ENCODE measurements at places on chromosomes 7 and 10.

GRCh38 chr7:105742787-105743186, 133.6 kb downstream of the ATXN7L1 start:
- DNase-seq: no peak

DNA sequence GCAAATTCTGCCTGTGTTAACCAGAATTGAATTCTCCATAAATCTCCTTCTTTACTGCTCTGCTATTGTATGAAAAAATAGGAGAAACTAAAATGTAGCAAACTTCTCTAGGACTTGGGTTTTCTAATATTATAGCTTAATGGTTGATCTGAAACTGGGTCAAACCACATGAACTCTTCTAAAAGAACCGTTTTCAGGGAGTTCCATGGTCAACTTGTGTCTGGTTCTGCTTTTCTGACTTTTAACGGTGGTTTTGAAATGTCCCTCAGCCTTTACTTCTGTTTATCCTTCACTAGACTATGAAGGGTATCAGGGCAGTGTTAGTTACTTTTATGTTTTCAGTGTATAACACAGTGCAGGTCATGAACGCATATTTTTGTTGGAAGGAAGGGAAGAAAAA, 242.2 kb downstream of the TSPAN12 start:
- no peak for DNase-seq

DNA sequence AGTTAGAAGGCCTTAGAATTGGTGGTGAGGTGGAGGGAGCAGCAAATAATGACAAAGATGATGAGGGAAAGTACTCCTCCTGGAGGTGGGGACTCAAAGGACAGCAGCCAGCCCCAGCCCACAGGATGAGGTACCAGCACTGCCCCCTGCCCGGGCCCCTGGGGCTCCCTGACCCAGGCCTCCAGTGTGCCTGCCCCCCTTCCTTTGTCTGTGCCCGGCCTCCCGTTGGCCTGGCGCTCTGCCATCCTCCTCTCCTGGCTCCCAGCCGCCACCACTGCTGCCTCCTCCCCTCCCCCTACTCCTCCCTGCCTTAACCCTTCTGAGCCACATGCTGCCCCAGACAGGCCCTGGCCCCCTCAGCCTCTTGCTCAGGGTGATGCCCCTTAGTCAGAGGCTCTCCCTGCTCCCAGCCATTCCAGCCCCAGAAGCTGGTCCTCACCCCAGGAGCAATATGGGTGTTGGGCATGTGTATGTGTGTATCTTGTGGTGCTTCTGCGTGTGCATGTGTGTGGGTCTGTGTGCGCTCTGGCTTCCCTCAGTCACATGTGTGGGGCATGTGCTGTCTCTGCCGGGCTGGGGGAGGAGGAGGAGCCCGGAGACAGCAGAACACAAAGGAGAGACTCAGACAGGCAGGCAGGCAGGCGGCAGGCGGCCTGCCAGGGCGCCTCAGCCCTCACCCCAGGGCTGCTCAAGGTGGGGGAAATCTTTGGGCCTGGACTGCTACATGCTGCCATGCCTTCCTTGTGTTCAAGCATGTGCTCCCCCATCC, 2.6 kb downstream of the LDB1 start:
- peak; percentile 78 for DNase-seq

- DNase-seq: no peak
These were observed 1.2 kb downstream of the PURB start for GRCh38 chr7:44883961-44884620.

DNA sequence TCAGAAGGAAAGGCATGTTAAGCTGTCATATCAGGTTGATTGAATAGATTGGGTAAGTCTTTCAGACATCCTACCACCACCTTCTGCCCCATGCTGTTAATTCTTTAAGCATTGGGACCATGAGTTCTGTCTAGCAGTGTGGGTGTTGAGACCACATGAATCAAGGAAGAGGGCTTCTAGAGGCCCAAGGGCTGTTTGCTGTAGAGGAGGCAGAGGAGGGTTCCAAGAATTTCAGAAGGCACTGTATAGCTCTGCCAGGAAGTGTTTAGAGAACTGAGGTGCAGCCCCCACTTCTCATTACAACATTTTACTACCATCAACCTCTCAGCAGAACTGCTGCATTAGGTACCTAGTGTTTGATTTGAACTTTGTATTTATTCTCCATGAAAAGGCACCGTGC, 720.2 kb downstream of the AUTS2 start:
- no peak for DNase-seq

- no peak for DNase-seq
These were observed 278.4 kb downstream of the PHF14 start for GRCh38 chr7:11252011-11252607.

GRCh38 chr7:50412973-50413372, 37.2 kb downstream of the FIGNL1 start:
- no peak for DNase-seq

DNA sequence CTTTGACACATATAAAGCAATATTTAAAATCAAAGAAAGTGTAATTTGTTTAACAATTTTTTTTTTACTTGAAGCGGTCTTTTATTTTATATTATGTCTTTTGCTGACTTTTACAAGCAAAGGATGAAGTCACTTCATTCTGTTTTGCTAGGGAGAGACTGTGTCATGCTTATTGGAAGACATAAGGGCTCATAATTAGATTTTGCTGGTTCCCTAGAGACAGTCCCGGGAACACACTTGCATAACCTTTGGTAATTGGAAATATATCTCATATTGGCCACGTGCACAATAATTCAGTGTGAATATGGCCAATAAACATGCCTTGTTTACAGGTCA, 448 bp upstream of the NET1 start:
- DNase-seq: no peak

DNA sequence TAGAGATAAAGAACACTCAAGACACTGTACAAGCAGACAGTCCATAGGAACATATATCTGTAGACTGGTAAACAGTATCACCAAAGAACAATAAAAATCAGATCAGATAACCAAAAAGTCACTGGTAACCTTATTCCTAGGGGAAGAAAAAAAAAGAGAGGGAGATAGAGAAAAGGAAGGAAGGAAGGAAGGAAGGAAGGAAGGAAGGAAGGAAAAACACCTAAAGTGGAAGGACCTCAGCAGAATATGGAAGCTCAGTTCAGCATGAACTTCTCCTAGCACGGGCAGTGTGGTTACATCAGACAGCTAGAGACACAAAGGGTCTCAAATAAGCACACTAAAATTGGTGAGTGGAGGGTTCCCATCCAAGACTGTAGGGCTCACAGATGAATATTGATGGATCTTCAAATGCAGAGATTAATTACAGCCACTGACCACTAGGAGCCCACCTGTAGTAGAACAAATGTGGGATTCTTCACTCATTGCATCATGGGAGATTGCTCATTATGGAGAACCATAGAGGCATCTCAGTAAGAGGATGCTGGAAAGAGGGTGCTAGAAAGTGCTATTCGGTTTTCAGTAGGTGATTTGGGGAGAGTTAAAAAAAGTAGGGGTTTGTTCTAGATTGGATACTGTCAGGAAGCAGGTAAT, 293.4 kb upstream of the C7orf33 start:
- DNase-seq: no peak

DNA sequence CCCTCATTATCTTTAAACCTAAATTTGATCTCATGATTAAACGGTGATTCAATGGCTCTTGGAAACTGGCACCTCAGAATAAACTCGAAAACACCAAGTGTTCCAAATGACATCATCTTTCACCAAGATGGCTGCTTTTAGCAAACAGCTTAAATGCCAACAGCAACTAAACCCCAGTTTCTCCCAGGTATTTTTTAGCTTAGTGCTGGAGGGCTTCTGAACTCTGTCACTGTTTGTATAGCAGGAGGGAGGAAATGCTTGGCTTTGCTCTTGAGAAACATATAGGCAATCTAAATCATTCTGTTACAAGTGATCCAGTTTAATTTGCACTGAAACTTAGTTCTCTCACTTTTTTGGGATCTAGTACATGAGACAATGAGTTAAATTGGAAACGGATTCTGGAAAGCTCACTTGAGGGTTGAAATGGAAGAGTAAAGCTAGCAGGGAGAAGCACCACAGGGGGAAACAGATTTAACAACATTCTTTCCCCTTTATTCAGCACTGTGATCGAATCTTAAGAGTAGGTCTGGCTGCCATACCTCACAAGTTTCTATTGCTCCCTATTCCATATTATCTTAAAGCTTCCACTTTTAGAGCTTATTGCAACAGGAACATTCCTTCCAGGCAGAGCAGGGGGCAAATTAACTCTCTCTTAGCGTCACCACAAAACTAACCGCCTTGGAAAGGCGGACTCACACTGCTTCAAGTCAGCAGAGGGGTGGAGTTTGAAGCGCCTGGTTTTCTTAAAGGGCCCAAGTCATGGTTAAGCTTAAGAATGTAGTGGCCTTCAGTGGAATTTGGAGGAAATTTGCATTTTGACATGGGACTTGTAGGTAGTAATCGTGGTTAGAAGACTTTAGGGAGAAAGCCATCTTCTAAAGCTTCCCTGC, 1.8 kb upstream of the CCDC6 start:
- peak; percentile 67 for DNase-seq

- no peak for DNase-seq
These were observed 10.2 kb upstream of the ZFYVE27 start for GRCh38 chr10:97726636-97727178.

- DNase-seq: no peak
These were observed 233.6 kb upstream of the BMPER start for GRCh38 chr7:33671531-33672262.

GRCh38 chr7:112056409-112056808, 149.8 kb downstream of the DOCK4 start:
- DNase-seq: no peak

- no peak for DNase-seq
These were observed 46.5 kb downstream of the FAM171A1 start for GRCh38 chr10:15324611-15325010.

DNA sequence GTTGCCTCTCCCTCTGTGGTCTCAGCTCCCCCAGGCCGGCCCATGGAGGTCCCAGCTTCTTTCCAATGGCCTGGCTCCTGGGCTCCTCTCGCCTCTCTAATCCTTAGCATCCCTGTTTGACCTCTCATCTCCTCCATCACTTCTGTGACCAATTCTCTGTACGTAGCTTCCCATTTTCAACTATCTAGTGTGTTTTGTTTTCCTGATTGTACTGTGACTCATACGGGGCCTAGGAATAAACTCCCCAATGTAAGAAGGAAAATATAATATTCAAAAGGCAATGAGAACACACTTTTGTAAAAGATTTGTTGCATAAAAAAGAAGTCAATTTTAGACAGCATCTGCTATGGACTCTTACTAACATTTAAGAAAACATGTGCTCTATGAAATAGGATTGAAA, 90.3 kb downstream of the MKX start:
- DNase-seq: no peak

- no peak for DNase-seq
These were observed 197.1 kb downstream of the PHTF2 start for GRCh38 chr7:77995717-77996116.

DNA sequence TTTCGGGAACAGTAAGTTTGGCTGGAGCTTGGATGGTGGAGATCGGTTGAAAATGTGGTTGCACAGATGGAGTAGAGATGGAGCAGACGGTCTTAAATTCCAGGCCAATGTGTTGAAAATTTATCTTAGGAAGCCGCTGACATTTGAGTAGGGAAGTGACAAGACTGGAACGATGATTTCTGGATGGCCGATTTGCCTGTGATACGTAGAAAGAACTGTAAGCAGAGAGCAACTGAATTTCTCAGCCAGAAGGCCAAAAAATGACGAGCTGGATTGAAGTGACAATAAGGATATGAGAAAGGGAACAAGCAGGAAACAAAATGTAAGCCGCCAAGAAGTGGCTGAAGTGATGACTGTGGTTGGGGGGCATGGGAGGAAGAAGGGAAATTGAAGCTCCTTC, 687 bp upstream of the ARMC3 start:
- no peak for DNase-seq

DNA sequence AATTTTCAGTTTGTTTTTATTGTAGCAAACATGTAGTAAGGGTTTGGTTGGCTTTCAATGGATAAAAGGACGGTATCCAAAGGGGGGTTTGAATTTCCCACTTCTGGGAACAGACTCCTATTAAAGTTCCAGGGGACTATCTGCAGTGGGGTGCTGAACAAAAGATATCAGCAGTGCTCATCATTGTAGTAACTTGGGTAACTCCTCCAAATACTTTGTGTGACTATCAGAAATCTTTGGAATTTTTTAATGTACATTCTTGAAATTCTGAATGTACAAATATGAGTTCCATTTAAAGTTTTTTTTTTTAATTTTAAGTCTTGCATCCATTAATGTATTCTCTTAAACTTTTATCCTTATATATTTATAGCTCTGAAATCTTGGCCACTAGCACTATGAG, 42.1 kb downstream of the CYP51A1 start:
- no peak for DNase-seq

- no peak for DNase-seq
These were observed 559.7 kb downstream of the TCERG1L start for GRCh38 chr10:130751851-130752250.

All from nucleus accumbens (tissue), 56 donors.